ENCODE measurements at places on chromosomes 2 and 18.

- no peak for DNase-seq
Measured at GRCh38 chr2:225326969-225327368, 72.5 kb upstream of the NYAP2 start.

GRCh38 chr2:45862843-45863242 lies 211.4 kb downstream of the PRKCE start:
- no peak for DNase-seq

DNA sequence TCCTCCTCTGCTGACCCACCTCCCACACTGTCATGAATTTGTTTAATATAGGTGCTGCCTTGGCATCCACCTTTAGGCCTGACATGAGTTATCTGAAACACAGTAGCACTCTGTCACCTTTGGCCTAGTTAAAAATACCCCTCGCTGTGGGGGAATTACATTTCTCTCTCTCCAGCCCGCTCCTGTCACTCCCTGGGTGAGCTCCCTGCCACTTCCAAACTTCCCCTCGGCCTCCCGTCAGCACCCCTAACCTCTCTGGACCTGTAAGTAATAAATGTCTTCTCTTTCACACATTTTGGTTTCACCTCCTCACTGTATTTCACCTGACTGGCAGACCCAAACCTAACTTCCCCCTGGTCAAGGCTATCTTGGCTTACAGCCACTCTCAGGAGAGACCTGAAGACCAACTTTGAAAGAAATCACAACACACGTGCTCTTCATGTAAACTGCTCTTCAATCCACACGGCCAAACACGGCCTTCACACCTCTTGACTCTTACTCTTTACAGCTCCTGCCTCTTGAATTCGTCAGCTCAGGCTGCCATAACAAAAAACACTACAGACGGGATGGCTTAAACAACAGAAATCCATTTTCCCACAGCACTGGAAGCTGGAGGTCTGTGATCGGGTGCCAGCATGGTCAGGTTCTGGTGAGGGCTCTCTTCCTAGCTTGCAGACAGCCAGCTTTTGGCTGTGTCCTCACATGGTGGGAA lies 28.3 kb downstream of the REEP1 start:
- DNase-seq, result no peak

DNA sequence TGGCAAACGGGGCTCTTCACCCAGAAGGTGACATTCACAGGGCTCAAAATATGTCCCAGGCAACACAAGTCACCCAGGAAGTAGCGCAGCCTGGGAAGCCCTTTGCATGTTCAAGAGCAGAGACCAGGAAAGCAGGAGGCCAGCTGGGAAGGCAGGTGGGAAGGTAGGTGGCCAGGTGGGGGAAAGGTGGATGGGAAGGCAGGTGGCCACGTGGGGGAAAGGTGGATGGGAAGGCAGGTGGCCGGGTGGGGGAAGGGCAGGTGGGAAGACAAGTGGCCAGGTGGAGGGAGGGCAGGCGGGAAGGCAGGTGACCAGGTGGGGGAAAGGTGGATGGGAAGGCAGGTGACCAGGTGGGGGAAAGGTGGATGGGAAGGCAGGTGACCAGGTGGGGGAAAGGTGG lies 102.7 kb downstream of the ZNF516 start:
- DNase-seq, result no peak

- DNase-seq, result no peak
Measured at GRCh38 chr2:9358846-9359245, 64.5 kb downstream of the ITGB1BP1 start.

GRCh38 chr2:102433973-102434654 lies 11.2 kb downstream of the IL18RAP start:
- no peak for DNase-seq

- no peak for DNase-seq
Measured at GRCh38 chr2:59804732-59805131, 748.7 kb downstream of the BCL11A start.

DNA sequence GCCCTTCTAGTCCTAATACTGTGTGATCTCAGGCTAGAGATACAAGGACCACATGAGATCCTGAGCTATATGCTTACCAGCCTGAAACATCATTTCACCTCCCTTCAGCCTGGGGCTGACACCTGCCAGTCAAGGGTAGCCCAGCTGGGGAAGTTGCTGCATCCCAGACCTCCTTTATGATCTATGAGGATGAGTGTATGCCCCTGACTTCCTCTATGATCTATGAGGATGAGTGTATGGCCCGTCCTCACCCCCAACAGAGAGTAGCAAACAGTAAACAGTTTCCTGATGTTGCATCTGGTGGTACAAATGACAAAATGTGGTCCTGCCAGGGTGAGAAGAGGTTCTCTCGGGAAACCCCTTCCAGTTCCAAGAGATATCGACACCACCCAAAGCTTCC lies 8.9 kb upstream of the OTOF start:
- no peak for DNase-seq

DNA sequence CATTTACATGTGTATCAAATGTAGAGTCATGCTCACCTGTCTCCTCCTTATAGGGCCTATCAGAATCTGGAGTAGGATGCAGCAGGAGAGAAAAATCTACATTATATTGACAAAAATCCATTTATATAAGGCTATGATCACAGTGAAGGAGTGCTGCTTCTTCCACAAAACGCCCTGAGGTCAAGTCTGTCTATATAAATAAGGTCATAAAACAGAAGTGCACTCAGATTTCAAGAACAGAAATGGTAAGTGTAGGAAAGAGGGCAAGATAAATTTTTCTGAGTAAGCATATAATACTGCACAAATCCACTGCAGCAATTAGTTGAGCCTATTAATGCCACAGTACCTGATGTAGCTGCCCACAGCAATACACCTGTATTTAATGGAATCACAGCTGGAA lies 51.8 kb downstream of the COL5A2 start:
- DNase-seq, result no peak

- no peak for DNase-seq
Measured at GRCh38 chr2:133553251-133553650, 15.0 kb downstream of the NCKAP5 start.

DNA sequence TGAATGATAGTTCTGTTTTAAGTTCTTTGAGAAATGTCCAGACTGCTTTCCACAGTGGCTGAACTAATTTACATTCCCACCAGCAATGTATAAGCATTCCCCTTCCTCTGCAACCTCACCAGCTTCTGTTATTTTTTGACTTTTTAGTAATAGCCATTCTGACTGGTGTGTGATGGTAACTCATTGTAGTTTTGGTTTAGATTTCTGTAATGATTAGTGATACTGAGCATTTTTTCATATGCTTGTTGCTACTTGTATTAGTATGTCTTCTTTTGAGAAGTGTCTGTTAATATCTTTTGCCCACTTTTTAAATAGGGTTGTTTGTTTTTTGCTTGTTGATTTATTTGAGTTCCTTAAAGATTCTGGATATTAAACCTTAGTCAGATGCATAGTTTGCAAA lies 223.7 kb downstream of the SLC4A10 start:
- no peak for DNase-seq

- DNase-seq, result no peak
Measured at GRCh38 chr2:179664972-179665812, 196.2 kb downstream of the ZNF385B start.

DNA sequence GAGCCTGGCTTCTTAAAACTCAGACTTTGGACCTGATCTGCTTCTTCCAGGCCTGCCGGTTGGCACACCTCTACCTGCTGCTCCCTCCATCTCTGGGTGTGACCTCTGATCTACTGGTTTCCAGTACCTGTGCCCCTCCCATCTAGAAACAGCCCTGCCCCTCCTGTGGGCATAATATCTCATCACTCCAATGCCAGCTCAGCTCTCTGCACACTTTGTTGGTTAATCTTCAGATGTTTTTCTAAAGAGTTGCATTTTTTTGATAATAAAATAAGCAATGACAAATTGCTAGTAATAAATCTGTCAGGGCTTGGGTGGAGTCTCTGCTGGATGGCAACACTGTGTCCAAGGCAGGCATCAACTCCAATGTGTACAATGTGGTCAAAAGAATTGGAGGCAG lies 89.6 kb upstream of the PPP1CB start:
- DNase-seq, result no peak

GRCh38 chr2:47785986-47786385 lies 3.0 kb downstream of the MSH6 start:
- DNase-seq, result no peak

DNA sequence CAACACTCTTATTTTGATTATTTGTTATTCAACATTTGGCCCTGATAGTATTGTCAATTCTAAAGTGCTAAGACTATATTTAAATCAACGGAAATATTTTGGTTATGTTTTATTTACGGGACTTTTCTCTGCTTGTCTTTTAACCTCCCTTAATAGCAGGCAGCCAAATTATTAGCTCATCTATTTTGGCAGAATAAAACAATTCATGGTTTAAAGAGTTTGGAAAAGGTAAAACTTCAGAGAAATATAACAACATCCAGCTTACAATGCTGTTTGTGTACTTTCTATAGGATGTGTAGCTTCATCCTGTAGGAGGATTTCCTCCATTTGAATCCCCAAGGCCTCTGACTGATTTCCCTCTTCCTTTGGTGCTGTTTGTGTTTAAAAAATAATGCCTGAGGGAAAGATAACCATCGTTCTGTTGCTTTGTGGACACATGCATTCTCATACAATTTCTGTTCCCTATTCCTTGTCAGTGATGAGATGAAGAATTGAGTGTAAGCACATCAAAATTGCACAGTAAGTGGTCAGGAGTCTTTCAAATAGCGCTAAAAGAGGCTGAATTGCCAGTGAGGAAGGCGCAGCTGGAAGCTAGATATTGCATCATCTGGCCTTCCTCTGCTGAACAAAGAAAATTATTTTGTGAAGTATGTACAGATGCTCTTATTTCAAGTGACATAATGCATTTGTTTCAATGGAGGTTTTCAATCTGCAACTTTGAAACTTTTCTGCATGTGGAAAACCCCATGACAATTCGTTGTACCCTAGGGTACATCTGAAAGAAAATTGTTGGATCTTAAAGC lies 80.3 kb downstream of the CD28 start:
- no peak for DNase-seq

DNA sequence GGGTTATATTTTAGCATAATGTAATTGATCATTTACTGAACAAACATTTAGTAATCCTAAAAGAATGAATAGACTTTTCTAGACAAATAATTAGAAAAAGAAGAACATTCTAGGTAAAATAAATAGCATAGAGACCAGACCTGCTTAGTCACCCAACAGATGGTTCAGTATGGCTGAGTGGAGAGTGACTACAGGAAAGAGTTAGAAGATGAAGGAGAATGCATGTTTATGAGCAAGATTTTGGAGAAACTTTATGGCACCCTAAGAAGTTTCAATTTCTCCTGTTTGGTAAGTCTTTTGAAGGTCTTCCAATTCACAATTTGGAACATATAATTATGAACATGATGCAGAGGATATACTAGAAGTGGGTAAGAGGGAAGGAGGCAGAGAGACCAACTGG lies 32.9 kb downstream of the FAP start:
- DNase-seq, result no peak

All from cortex of kidney (tissue), 1 donor.